NCI-H1105 (cell line): ENCODE measurements at places on chromosomes 4 and X.

DNA sequence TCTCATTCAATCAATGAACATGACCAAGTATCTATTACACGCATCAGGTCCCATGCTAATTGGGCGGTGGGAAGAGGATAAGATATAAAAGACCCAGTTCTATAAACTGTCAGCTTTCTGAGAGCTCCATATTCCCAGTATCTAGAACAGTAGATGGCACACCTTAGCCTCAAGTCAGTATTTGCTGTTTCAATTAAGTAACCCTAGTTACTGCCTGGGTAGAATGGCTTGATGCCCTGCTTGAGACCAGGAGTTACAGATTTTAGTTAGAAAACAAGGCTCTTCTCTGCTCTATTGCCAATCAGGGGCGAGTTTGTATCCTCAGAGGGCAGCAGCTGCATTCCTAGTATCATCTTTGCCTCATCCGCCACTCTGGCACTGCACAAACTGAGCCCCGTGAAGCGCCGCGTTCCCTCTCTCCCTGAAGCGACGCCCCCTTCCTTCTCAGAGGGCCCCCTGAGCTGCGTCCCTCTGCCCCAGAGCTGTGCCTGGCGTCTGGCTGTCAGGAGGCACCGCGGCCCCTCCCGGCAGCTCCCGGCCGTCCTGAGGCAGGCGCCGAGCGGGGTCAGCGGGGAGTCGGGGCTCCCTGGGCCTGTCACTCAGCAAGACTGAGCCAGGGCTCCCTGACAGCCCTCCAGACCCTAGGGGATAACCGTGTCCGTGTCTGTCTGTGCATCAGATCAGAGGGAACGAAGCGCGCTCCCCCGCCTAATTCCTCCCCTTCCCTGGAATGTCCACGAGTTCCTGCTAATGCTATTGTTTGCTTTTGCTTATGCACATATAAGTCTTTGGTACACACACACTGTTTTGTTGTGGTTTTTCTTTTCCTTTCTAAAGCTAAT is 212.4 kb upstream of the TTC29 start:
- DNase-seq, result no peak

GRCh38 chr4:160510928-160511327 is 1408.0 kb downstream of the RAPGEF2 start:
- no peak for DNase-seq

DNA sequence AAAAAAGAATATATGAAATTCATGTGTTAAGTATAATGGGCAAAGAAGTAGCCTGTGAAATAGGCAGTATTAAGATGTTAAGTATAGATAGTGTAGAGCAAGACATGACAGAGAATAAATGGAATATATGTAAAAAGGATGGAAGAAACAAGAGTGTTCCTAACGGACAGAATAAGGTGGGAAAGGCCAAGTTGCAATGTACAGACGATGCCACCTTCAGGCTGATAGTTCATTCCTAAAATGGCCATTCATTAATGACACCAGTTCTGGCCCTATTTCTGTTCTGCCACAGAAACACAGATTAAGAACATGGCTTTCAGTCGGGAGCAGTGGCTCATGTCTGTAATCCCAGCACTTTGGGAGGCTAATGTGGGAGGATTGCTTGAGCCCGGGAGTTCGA is 4.4 kb upstream of the FAM184B start:
- DNase-seq, result no peak

DNA sequence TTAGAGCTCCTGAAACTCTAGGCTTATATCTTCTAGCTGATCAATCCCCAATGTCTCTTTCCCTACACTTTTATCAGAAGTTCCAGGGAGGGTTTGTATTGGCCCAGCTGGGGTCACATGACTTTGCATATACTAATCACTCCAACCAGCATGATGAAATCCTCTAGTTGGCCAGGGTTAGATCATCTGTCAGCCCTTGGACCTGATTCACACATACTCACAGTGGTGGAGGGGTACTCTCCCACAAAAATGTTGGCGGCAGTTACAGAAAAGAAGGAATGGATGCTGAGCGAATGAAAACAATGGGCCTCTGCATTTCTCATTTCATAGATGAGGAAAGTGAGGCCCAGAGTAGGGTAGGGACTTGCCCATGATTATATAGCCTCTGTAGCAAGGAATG is 151.1 kb downstream of the PJA1 start:
- no peak for DNase-seq

GRCh38 chrX:50402886-50403285 is 67.7 kb downstream of the DGKK start:
- no peak for DNase-seq

- no peak for DNase-seq
Observed at GRCh38 chrX:121014826-121015225, 29.3 kb upstream of the CT47A1 start.

DNA sequence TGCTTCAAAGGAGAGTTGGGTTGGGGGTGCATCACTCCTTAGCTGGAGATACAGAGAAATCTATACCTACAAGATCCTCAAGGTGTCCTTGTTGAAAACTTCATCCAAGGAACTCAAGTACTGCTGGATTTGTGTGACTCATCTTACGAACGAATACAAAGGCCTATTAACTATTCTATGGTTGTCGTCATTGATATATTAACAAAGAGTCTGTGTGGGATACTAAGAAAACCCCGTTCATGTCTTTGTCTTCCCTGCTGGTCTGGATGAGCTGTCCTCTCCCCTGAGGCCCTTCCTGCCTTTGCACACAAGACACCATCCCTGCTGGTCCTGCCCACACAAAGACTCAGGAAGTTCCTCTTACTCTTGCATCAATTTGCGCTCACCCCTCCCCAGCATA is 54.9 kb upstream of the IRF2 start:
- DNase-seq, result no peak

DNA sequence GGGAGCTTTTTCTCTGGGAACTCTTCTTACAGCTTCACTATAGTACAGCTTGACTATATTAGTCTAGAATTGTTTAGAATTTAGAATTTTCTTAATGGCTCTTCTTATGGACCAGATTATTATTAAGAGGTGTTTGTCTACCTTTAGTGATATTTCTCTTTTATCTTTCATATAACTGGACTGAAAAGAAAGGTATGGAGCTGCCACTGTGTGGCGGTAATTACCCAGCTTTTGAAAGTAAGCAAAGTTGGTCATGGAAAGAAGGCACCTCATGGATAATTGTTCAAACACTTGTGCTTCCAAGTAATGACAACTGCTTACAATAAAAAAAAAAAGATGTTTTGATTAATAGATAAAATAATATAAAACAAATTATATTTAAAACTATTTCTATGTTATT is 1112.5 kb downstream of the TECRL start:
- DNase-seq, result no peak

- DNase-seq, result no peak
Observed at GRCh38 chr4:176575141-176575730, 217.5 kb downstream of the VEGFC start.

DNA sequence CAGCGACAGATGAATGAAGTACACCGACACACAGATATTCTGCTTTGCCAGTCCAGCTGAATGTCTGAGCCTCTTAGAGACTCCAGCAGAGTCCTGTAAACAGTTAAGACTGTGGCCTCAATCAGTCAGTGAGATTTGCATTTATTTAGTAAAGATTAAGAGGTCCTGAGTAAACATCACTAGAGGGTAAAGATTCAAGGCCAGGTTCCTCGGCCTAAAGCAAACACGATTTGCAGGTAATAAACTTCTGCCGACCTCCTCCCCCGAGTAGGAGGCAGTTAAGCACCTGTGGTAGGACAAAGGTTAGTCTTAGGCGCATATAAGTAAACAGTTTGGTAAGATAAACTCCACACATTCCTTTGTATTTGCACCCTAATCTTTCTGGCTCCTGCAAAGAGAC is 99.6 kb downstream of the CFAP47 start:
- no peak for DNase-seq

DNA sequence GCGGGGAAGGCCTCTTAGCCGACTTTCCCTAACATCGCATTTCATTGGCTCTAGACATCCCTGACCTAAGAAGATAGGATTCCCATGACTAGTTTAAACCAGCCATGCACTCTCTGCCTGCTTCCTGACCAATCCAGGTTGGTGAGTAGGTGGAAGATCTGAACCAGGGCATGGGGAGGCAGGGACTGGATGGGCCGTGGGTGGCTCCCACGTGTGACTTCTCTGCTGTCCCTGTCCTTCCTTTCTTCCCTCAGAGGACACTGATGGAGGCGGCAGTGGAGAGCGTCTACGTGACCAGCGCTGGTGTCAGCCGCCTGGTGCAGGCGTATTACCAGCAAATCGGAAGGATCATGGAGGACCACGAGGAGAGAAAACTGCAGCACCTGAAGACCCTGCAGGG is 90.7 kb downstream of the EVC start:
- DNase-seq, result no peak

DNA sequence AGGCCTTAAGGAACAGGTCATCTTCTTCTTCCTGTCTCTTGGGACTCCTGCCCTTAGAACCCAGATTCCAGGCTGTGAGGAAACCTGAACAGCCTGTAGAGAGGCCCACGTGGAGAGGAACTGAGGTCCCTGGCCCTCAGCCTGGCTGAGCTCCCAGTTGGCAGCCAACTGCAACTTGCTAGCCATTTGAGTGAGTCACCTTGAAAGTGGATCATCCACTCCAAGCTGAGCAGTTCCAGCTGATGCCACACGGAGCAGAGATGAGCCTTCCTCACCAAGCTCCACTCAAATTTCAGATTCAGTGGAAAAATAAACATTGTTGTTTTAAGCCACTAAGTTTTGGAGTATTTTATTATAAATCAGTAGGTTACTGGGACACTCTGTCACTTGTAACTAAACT is 392.5 kb downstream of the BCOR start:
- DNase-seq, result peak; percentile 14

- DNase-seq, result no peak
Observed at GRCh38 chr4:80016506-80016905, 56.5 kb downstream of the ANTXR2 start.

GRCh38 chrX:30655991-30656390 is 2.8 kb downstream of the GK start:
- no peak for DNase-seq

DNA sequence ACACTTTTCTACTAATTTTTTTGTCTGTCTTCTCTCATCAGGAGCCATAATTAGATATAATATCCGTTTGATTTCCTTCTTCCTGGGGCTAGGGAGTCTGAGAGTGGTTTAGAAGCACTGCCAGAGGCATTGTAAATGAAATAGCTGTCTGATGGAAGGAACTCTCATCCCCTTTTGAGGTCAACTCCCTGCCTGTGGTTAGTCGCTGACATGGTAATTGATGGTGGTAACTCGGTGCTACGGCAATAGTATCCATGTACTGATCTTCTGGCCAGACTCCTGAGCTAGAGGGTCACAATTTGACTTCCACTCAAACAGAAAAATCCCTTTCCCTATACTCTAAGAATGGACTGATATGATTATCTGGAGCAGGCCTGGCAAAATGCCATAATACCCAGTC is 108.1 kb upstream of the TRPC5 start:
- DNase-seq, result no peak

- no peak for DNase-seq
Observed at GRCh38 chr4:153095448-153096204, 108.6 kb upstream of the TRIM2 start.

DNA sequence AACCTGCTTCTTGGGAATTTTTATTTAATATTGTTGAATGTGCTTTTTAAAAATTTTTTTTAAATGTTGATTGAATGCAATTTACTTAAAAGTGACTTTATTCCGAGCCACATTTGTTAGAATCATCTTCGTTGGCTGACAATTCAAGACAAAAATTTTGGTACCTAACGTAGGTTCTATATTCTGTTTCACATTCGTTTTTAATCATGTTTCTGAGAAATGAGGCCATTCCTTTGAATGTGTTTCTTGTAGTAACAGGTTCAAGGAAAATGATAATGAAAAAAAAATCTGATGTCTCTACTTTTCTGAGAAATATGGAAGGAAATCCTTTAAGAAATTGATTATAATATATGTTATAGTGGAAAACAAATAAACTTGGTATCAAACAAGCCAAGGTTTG is 92.3 kb upstream of the DCLK2 start:
- DNase-seq, result no peak

DNA sequence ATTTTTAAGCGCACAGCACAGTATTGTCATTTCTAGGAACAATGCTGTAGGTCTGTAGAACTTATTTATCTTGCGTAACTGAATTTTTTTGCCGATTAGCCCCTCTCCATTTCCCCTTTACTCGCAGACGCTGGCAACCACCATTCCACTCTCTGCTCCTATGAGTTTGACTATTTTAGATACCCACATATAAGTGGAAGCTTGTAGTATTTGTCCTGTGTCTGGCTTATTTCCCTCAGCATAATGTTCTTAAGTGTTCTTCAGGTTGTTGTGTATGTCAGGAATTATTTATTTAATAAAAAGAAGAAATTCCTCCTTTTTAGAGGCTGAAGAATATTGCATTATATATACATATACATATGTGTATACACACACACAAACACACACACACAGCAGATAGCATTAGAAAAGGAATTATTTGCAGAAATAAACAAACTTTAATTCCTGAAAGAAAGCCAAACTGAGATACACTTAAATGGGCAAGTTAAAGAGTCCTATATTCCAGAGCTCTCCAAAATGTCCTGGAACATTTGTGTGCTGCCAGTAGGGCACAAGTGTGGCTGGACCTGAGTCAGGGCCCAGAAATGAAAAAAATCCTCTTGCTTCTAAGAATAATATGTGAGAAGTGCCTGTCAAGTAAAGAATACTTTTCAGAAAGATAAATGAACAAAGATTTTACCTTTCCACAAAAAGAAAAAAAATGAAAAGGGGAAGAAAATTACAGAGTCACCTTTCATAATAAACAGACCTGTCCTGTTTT is 4.5 kb upstream of the ZNF330 start:
- DNase-seq, result no peak

- no peak for DNase-seq
Observed at GRCh38 chr4:57355101-57355665, 245.0 kb upstream of the IGFBP7 start.

DNA sequence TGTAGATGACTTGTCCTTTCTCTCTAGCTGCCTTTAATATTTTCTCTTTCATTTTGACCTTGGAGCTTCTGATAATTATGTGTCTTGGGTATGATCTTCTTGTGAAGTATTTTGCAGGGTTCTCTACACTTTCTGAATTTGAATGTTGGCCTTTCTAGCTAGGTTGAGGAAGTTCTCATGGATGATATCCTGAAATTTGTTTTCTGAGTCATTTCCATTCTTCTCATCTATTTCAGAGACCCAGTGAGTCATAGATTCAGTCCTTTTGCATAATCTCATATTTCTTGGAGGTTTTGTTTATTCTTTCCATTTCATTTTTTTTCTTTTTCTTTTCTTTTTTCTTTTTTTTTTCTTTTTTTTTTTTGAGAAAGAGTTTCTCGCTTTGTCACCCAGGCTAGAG is 585.7 kb upstream of the PABPC4L start:
- DNase-seq, result no peak

GRCh38 chr4:41079881-41080560 is 134.3 kb downstream of the APBB2 start:
- no peak for DNase-seq

DNA sequence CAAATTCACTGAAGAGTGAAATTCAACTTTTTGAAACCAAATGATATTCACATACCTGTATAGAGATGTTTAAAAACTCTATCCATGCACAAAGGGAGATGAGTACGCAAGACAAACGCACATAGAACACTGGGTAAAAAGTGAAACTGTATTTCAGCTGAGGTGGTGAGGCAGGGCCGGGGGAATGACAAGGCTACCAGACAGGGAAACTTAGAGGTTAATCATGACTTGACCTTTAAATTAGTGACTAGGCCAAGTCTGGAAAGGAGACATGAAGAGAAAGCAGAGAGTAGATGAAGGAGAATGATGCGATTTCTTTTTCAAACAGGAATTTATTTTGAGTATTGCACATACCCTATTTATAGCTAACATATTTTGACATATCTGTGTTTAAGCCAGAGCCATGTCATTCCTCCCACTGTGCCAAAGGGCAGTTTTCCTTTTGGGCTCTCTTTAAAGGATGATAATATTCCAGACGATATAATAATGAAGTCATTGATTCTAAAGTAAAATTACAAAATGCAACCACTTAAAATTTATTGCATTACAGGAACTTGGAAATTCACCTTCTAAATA is 49.4 kb downstream of the ARHGEF6 start:
- DNase-seq, result no peak
